ENCODE measurements at places on chromosomes 5 and 9.

DNA sequence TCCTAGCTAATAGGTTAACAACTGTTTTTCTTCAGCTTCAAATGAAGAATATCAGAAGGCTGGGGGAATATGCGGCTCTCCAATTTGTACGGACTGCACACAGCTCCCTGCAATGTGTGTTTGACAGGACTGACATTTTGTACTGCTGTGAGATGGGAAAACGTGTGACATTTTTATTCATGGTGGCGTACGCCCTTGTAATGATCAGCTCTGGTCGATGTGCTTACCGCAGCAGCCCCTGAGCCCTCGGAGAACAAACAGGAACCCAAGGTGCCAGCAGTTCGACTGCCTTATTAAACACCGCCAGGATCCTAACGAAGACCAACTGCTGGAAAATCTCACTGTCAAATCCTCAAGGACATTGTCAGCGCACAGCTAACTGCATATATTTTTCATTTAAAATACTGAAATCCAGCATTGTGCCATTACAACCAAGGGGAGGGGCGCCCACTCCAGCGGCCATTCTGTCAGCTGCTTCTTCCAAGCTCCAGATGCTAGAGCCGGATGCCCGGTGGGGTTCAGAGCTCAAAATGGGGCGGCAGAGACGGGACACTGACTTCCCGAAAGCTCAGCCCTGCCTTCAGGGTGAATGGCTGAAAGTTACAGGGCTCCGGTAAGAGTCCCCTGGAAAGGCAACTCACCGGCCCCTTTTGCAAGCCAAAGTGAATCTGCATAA, 66.8 kb downstream of the CRB2 start:
- DNase-seq: no peak

DNA sequence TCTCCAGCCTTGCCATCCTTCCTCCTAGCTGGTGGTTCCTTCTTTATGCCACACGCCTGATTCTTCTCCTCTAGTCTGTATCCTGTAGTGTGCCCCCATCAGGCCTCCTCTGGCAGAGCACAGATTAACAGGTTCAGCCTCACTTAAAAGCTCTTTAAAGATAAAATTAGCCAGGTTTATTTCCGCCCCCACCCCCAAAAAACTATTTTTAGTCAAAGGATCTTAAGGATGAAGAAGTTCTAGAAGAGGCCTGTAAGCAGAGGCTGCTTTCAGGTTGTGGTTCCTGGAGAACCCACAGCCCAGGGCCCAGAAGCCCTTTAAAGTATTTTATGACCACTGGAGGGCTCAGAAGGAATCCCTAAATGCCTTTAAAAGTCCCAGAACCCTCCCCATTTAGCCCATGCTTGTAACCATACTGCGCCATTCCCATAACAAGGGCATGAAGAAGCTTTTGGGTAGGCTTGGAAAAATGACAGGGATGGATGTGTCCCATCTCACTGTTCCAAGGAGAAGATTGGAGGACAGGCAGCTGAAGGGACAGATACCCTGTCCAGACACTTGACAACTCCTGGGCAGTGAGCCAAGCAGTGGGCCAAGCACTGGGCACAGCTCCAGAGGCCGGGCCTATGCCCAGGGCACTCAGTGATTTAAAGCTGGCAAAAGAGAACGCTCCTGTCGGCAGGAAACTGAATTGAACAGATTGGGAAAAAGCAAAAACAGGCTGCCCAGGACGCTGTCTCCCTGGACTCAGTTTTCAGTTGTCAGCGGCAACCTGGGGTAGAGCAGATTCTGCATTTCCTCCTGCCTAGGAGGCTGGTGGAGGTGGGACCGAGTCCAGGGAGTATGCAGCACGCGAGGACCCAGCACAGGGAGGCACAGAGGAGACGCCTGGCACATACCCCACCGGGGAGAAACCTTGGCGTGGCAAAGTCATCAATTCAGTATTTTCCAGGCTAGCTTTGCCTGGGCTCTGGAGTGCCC, 106.3 kb upstream of the SSBP2 start:
- DNase-seq: no peak

DNA sequence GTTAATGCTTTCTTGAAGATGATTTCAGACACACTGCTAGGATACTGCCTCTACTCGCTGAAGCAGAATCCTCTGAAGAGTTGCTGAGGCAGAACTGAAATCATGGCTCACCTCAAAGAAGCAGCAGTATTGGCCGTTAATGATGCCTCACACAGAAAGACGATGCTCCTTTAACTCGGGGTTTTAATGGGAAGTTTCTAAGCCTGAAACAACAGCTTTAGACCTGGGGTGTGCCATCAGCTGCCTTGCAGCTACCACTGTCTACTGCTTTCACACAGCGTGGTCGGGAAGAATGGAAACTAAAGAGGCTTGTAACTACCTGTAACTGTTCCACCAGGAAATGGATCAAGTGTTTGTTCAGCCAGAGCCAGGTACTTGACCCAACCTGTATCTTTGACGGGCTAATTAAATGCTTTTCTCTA, at the start of gene CTXN3:
CTXN3 (plus strand) TSS at position 65 of the 422 bp plus-strand sequence. CDS start 8,440 bp downstream, outside the sequence.
- DNase-seq: no peak

- DNase-seq: peak; percentile 53
These were observed 77.9 kb downstream of the FNBP1 start for GRCh38 chr9:129964901-129965734.

GRCh38 chr5:81044868-81045267, 84.7 kb downstream of the RASGRF2 start:
- no peak for DNase-seq

DNA sequence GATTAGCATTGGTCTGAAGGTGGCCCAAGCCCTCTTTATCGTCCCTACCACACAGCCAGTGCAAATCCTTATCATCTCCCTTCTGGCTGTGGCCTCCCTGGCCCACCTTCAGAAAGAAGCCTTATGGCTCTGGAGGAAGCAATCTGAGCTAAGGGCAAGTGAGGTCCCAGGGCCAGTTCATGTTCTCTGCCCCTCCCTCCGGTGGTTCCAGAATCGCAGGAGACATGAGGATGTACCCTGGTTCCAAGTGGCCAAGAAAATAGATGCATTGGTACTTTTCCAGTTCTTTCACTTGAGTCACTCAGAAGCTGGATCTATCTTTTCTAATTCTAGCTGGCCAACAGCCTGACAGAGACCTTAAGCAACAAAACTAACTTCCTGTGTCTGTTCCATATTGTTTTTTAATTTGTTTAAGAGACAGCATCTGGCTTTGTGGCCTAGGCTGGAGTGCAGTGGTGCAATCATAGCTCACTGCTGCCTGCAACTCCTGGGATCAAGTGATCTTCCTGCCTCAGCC, 60.7 kb downstream of the LHFPL2 start:
- DNase-seq: no peak

Measured in hepatic stellate cell (primary cell).